NCI-H460 (cell line): ENCODE measurements at places on chromosomes 3 and 15.

DNA sequence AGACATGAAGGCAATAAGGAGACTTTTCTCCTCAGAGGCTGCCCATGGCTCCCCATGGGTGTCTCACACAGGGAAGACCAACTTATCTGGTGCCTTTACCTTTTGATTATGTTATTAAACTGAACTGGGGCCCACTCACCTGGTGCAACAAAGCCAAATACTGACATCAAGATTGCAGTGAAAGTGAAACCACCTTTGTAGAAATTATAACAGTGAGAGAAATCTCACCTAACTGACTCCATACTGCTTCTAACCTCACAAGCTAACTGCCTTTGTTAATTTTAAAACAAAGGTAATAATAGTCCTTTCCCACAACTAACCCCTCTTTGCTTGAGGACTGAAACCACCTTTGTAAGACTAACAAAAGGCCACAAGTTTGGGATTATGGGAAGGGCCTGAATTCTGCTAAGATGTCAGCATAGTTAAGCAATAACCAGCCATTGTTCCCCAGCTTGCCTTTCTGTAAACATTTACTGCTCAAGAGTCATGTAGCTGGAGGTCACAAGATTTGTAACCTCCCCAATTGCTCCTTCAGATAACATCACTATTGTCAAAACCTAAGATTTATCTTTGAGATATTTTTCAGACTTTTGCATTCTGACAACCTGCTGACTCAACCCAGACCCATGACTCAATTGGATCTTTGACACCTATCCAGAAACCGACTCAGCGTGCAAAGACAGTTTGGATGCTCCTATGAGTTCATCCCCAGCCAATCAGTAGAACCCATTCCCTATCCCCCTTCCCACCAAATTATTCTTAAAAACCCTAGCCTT is 420.3 kb upstream of the CFAP20DC start:
- DNase-seq = no peak

DNA sequence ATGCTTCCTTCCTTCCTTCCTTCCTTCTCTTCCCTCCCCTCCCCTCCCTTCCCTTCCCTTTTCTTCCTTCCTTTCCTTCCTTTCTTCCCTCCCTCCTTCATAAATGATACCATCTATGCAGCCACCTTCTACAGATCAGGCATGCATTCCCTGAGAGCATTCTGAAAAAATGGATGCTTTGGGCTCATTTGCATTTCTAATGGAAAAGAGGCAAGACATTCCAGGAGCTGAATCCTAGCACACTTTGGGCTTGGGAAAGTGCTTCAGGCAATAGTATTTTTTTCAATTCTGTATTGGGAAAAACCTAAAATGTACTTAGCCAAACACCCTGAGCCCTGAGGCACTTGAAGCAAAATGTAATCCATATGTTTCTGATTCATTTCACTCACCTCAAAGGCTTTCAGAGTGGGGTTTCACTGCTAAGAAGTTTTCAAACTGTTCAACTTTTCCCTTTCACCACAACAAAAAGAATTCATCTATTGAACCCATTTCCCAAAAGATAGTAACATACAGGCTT is 220.1 kb upstream of the RORA start:
- DNase-seq = no peak

GRCh38 chr3:83934192-83935021 is 1024.4 kb upstream of the CADM2 start:
- DNase-seq = no peak

DNA sequence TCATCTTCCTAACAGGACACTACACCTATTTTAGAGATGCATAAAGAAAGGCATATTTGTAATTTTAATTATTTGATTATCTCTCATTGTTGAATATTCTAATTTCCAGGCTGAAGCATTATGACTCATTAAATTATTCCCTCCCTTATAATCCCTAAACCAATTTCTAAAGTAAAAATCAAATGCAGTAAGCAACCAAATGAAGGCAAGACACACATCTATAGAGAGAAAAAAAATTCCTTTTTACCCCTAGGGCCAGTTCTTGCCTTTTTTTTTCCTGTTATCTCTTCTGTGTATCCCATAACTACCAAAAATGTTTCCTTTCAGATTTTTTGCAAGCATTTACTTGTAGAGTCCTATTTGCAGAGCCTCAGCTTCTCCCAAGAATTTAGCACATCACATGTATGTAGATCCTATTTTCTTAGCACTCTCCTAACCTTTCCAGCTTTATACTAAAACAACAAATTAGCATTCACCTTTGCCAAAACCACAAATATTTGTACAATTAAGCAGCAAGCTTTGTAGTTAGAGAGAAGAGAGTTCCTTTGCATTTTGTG is 177.9 kb downstream of the SATB1 start:
- no peak for DNase-seq

DNA sequence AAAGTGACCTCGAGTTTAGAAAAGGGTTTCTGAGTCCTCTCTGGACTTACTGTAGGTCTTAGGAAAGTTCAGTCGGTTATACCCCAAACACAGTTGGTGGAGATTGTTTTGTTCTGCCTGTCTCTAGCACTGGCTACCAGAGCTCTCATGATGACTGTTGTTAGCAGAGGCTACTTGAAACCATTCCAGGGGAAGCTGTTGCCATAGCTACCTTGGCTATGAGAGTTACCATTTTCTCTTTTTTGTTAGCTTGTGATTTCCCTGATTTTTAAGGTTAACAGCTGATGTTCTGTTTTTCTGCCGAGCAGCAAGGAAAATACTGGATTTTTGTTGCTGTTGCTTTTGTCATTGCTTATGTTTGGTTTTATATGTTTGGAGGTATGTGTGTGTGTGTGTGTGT is 26.7 kb downstream of the ABHD2 start:
- DNase-seq = no peak

GRCh38 chr3:14632442-14632930 is 19.1 kb upstream of the CCDC174 start:
- no peak for DNase-seq

DNA sequence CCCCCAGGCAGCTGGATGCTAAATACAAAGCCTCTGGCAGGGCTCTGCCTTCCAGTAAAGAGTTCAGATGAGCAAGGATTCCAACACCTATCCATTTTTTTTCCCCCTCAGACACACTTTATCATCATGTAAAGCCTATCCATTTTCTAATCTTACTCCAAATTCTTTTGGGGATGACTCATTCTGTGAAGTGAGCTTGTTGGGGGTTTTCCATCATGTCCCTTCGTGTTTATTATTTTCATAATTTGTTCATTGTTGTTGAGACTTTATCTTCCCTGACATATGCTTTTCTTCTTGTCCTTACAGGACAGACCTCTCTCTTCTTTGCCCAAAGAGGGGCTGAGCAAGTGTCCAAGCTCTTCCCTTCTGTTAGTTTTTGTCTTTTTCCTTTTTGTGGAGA is 34.7 kb upstream of the SH3BP5 start:
- no peak for DNase-seq

DNA sequence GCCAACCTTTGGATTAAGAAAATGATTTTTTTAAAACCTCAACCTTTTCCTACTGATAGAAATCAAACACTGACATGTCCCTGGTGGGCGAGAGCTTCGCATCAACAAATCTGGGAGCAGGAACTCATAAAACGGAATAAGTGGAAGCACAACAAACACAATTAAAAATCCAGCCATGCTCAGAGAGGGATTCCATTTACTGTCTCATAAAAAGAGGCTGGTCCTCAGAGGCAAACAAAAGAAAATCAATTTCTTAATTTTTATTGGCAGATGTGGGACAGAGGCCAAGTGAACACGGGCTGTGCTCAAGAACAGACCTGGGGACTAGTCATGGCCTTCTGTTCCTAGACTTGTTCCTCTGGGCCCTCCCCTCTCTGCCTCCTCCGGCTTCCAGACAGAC is 214.5 kb downstream of the NTRK3 start:
- no peak for DNase-seq

DNA sequence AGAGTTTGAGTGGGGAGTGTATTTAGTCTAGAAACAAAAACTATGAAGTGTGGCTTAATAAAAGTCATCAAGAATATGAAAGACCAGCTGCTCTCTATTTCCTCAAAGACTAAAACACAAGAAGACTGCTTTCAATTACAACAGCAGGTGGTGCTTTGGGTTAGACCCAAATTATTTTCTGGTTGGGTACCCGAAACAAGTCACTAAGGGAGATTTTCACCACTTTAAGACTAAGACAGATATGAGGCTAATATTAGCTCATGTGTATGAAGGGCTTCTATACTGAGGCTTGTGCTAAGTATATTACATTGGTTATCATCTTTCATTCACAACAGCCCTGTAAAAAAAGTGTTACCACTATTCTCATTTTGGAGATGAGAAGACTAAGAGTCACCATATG is 43.1 kb downstream of the COL8A1 start:
- no peak for DNase-seq

- no peak for DNase-seq
Observed at GRCh38 chr15:38242055-38242454, 10.6 kb upstream of the SPRED1 start.

DNA sequence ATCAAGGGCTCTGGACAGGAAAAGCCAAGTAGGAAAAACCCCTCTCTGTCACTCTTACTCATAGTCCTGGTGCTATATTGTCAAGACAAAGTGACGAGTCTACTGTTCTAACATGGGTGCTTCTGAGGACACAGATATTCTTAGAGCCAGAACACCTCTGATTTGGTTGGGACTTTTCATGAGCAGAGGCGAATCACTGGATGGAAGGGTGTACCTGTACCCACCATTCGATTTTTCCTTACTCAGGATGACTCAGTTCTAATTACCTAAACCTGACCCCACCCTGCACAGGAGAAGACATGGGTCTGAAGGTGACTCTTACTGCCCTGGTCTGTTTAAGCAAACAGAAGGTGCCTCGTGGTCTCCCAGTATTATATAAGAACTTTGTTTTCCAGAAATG is 58.5 kb downstream of the ABCC5 start:
- no peak for DNase-seq

DNA sequence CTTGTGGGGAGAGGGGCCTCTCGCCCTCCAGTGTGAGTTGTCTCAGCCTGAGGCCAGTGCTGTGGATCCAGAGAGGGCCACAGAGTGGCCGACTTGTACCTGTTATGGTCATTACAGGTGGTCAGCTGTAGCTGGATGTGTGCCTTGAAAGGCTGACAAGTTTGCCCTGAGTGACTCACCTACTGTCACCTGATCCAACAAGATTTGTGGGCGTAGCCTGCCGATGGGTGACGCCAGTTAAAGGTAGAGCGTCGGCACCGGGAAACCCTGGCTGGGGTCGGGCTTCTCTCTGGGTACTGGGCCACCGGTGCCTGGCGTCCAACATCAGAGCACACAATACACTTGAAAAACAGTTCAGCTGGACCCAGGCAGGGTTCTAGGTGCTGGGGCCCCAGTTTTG is 2.8 kb upstream of the ISG20 start:
- DNase-seq = peak; percentile 48

DNA sequence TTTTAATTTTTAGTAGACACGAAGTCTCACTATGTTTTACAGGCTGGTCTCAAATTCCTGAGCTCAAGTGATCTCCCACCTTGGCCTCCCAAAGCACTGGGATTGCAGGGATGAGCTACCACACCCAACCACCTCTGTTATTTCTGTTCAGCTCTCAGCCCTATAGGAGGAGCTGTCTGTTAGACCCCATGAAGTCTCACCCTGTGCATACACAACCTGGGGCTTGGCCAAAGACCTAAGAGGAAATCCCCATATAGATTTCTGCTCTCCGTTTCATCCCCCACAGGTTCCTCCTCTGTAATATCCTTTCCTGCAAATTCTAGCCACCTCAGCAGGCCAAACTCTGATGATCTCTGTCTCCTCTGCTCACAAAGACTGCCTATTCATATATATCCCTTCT is 56.6 kb upstream of the CTDSPL2 start:
- no peak for DNase-seq

DNA sequence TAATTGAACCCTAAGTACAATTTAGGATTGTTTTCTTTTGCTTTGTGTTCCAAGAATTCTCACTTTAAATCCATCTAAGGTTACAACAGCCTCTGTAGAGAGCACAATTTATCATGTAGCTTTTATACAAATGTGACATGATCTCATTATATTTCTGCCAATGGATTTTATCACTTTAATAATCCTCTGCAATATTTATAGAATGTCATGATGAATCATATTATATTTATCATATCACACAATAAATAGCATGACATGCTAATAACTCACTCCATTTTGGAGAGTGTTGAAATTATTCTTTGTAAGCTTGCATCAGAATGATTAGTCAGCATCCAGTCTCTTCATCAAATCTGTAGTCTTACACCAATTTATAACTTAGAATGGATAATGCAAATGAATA is 280.6 kb upstream of the ZNF717 start:
- no peak for DNase-seq

GRCh38 chr15:51692154-51692553 is 10.9 kb downstream of the SCG3 start:
- no peak for DNase-seq

GRCh38 chr15:59143281-59143680 is 38.3 kb downstream of the CCNB2 start:
- DNase-seq = no peak

GRCh38 chr15:92669432-92669831 is 13.9 kb upstream of the FAM174B start:
- no peak for DNase-seq

GRCh38 chr15:63365273-63365680 is 16.4 kb downstream of the CA12 start:
- no peak for DNase-seq

GRCh38 chr3:161540594-161540993 is 44.0 kb downstream of the OTOL1 start:
- DNase-seq = no peak

DNA sequence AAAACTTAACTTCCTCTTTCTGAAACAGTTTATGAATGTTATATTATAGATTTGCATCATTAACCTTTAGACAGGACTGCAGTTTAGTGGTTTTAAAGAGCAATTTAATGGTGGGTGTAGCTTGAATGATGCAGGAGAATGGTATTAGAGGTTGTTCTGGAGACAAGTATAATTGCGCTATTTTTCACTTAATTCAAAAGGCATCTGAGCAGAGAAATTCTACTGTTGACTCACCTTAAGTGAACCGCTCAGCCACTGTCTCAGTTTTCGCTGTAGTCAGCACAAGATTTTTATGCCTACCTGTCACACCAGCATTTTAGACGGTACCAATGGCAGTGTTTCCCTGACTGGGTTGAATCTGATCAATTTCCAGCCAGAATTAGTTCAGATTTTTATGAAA is 348.8 kb upstream of the DCBLD2 start:
- DNase-seq = no peak

- no peak for DNase-seq
Observed at GRCh38 chr3:43288366-43288765, 2.0 kb downstream of the SNRK start.

DNA sequence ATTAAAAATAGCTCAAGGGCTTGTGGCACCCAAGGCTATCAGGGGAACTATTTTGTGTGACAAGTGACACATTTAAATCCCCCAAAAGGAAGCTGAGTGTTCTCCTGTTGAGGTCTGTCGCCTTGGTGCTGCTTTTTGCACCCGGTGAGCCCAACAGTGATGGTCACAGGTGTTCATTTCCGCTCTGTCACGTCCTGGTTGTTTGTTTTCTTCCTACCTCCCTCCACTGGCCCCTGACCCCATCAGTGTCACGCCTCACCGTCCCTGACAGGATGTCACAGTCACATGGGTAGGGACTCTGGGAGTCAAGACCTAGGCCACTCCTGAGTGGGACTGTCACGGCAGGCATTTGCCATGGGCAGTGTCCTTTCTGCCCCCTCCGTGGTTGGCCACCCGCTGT is 11.2 kb downstream of the SLCO3A1 start:
- DNase-seq = no peak
